ENCODE measurements at places on chromosomes 7 and 10.

DNA sequence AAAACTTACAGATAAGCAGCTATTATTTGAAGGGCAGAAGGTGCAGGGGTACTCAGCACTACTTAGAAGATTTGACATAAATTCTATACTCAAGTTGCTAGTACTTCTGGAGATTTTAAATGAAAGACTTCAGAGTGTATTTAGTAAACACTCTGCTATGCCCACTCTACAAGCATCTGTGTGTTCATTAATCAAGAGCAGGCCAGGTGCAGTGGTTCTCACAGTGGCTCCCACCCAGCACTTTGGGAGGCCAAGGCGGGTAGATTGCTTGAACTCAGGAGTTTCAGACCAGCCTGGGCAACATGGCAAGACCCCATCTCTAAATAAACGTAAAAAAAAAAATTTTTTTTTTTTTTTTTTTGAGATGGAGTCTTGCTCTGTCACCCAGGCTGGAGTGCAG, 38.9 kb upstream of the TOMM7 start:
- H3K27me3 ChIP-seq = no peaks in the 10 kb centered on the region
- H3K4me3 ChIP-seq = no peak overlapping the region
- H3K36me3 ChIP-seq = peaks cover 4% of the 10 kb centered on the region
- peaks cover 23% of the 10 kb centered on the region for H3K4me1 ChIP-seq

DNA sequence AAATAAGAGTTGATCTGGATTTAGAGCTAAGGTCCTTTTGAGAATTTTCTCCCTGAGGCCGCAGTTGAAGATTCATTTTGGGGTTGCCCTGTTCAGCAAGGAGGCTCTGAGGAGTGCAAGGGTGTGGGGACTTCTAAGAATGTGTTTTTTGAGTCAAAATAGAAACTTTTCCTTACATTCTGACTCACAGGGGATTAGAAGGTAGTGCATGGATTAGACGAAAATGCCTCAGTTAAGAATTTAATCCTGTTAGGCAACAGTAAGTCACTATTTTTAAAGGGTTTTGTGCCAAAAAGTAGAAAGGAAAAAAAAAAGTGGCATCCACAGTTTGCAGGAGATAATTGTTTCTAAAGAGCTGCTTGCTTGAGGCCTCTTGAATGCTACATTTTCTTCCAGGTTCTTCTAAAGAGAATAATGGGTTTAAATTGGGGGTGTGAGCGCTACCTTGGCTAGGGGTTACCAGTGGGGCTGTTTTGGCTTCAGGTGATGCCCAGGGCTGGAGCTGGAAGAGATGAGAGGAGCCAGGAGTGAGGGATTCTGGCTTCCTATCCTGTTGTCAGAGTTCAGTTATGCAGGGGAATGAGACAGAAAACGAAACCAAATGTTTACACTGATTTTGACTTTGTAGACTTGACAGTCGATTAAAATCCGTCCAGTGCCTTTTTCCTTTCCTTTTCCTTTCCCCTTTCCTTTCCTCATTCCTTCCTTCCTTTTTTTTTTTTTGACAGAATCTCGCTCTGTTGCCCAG, 52.9 kb downstream of the BAMBI start:
- DNase-seq = no peak
- no peak overlapping the region for H3K4me3 ChIP-seq
- H3K27ac ChIP-seq = no peak overlapping the region

DNA sequence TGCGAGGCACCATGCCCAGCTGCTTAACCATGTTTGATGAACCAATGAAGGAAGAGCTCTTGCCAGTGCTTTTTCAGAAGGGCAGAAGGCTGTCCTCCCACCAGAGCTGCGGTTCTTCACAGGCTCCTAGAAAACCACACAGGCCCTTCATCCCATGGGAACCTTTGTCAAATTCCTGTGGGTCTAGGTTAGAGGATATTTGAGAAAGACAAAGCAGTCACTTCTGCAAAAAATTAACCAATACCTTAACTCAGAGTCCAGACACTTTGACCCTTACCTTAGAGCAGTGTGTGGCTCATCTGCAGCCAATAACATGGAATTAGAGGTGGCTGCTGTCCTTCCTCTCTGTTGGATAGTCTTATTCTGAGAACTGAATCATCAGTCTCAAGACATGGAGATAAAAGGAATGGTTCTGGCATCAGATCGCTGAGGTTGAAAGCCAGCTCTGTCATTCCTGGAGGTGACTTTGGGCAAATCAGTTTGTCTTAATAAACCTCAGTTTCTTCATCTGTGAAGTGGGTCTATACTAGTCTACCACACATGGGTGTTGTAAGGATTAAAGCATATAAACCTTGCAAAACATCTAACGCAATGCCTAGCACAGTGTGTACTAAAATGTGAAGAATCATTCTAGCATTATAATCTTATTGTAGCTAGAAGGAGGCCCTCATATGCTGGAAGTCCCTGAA, 65.1 kb upstream of the PIP4K2A start:
- H3K36me3 ChIP-seq = no peaks in the 10 kb centered on the region
- no peak for DNase-seq
- H3K4me3 ChIP-seq = no peak overlapping the region
- H3K4me1 ChIP-seq = no peaks in the 10 kb centered on the region
- H3K27ac ChIP-seq = no peak overlapping the region
- H3K27me3 ChIP-seq = no peaks in the 10 kb centered on the region

GRCh38 chr10:21534280-21534586, 201 bp downstream of the MLLT10 start:
- peak overlapping the region; percentile 99 for H3K27ac ChIP-seq
- peak overlapping the region; percentile 92 for H3K4me3 ChIP-seq
- peaks cover 22% of the 10 kb centered on the region for H3K36me3 ChIP-seq
- peaks cover 22% of the 10 kb centered on the region for H3K4me1 ChIP-seq
- no peak for DNase-seq

- H3K4me1 ChIP-seq = peaks cover 30% of the 10 kb centered on the region
- H3K27me3 ChIP-seq = no peaks in the 10 kb centered on the region
- DNase-seq = no peak
- H3K27ac ChIP-seq = no peak overlapping the region
- H3K4me3 ChIP-seq = no peak overlapping the region
Measured at GRCh38 chr10:91289305-91289704, 68.8 kb downstream of the PCGF5 start.

DNA sequence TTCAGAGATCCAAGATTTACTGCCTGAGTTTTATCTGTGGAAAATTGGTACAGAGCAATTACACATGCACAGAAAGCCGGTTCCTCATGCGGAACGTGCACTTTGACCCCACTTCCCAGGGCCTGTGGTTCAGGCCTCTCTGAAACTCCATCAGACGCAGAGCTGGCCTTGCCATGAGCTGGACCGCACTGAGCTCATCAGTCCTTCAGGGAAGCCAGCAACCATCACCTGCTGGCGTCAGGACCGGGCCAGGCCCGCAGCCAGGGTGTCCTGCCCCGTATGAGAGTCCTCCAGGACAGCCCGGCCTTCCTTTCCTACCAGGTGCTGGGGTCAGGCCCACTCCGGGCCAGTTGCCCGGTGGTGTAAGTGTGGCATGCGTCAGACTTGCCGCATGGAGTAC, 446.5 kb upstream of the FOXK1 start:
- H3K36me3 ChIP-seq = no peaks in the 10 kb centered on the region
- no peak overlapping the region for H3K4me3 ChIP-seq
- H3K27me3 ChIP-seq = no peaks in the 10 kb centered on the region
- no peaks in the 10 kb centered on the region for H3K4me1 ChIP-seq
- DNase-seq = peak; percentile 26

GRCh38 chr7:100545360-100546128, 6.5 kb downstream of the AGFG2 start:
- peak overlapping the region; percentile 87 for H3K27ac ChIP-seq
- DNase-seq = peak; percentile 88
- peaks cover 58% of the 10 kb centered on the region for H3K4me1 ChIP-seq
- no peaks in the 10 kb centered on the region for H3K27me3 ChIP-seq

- no peak overlapping the region for H3K4me3 ChIP-seq
- no peaks in the 10 kb centered on the region for H3K36me3 ChIP-seq
- peaks cover 16% of the 10 kb centered on the region for H3K27me3 ChIP-seq
- no peak for DNase-seq
- H3K4me1 ChIP-seq = no peaks in the 10 kb centered on the region
- H3K27ac ChIP-seq = no peak overlapping the region
Measured at GRCh38 chr10:97796651-97797050, 24.9 kb upstream of the SFRP5 start.
